ENCODE measurements at places on chromosomes 5 and 9.

DNA sequence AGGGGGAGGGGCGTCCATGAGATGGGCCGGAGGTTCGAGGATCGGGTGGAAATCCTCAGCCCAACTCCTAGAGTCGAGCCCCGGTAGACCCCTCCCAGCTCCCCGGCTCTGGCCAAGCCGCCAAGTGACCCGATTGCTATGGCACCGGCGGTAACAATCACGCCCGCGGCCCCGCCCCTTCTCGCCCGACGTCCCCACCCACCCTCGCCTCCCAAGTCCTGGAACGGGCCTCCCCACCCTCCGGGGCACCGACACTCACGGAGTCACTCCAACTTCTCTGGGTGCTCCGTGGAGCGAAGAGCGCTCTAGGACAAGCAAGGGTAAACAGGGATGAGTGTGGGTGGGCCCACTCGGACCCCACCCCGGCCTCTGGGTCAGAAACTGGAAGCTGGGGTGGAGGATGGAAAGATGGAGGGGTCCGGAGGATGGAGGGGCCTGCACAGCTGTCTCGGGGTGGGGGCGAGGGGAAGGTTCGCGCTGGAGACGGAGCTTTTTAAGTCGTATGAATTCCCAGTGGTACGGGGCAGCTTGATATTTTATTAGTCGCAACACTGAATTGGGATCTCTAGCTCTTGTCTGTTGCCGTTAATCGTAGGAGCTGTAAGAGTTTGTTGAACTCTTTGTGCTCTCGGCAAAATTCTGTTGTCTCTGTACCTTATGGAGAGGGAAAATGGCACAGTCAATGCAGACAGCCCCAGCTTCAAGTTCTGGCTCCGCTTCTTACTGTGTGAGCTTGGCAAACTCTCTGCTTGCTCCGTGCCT is at the start of gene SPACA9:
Gene SPACA9 (plus strand): TSS at position 204 of the 762 bp plus-strand sequence. CDS start 5,050 bp downstream, outside the sequence.
- peak; percentile 4 for DNase-seq

DNA sequence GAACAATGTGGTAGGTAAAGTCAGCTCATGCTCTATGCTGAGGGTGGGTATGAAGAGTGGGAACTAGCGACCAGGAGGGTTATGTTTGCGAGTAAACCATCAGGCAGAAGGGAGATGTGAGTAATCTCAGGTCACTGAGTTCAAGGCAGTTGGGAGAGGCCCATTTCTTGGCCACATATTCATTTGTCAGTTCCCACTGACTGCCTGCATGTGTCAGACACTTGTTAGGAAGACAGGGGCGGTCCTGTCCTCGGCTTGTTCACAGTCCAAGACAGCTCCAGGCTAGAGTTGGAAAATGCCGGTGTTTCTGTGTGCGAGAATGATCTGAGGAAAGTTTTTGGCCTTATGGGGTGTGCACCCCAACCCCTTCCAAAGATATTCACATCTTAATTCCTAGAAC is 48.6 kb upstream of the GDNF start:
- DNase-seq, result no peak

GRCh38 chr9:121345070-121345469 is 25.0 kb downstream of the STOM start:
- no peak for DNase-seq

DNA sequence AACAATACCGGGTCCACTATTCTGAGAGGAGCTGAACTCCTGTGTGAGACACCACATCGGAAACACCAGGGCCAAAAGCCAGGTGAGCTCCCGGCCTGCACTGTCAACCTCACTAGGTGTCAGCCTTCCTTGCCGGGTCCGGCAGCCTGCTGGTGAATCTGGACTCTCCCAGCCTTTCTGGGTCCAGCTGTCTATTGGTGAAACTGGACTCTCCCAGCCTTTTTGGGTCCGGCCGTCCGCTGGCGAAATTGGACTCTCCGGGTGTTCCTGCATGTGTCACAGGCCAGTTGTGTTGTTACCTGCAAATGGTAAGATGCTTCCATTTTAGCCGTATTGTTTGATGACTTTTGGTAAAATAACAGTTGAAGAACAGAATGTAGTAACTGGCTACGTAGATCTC is 801.5 kb downstream of the CDH9 start:
- no peak for DNase-seq

DNA sequence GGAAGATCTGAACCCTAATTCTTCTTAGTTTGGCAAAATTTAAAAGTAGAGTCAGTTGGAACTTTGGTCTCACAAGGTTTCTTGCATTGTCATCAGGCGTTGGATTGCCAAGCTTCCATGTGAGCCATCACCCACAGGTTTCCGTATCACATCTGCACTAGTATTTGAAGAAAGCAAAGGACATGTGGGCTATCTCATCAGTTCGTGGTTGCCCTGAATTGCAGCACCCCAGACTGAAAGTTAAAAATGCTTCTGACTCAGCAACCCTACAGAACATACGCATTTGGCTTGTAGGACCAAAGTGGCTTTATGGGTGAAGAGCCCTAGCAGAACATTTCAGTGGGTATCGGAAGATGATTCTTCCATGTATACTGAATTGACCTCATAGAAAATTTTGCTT is 358.0 kb downstream of the ENC1 start:
- DNase-seq, result no peak

DNA sequence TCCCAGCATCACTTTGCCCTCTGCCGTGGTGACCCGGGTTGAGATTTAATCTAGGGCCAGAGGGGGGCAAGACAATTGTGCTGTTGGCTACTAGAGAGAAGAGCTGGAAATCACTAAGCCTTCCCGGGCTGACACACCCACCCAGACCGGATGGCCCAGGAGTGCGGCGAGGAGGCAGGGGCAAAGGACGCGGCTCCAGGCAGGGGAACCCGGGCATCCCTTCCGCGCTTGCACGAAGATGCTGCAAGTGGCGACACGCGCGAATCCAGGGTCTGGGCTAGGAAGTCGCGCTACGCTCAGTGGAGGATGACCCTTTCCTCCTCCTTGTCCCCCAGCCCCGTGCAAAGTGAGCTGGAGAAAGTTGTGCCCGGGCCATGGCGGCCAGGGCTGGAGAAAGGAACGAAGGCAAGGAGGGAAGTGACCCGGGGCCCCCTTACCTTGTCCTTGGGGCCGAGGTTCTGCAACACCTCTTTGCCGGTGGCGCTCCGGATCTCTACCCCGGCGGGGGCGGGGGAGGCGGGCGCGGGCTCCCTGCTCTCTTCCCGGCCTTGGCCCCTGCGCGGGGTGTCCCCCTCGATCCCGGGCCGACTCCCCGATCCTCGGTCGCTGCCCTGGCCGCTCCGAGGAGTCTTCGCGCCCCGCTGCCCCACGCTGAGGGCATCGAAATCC is 693 bp downstream of the DPYSL3 start:
- no peak for DNase-seq

GRCh38 chr5:139752506-139753473 is 42.8 kb upstream of the PSD2 start:
- DNase-seq, result no peak

- DNase-seq, result no peak
These were observed 330.0 kb downstream of the PRR16 start for GRCh38 chr5:120794121-120794520.

- no peak for DNase-seq
These were observed 141.2 kb downstream of the ACER2 start for GRCh38 chr9:19550009-19550408.

- DNase-seq, result no peak
These were observed 21.4 kb upstream of the TMEM250 start for GRCh38 chr9:136140046-136140445.

DNA sequence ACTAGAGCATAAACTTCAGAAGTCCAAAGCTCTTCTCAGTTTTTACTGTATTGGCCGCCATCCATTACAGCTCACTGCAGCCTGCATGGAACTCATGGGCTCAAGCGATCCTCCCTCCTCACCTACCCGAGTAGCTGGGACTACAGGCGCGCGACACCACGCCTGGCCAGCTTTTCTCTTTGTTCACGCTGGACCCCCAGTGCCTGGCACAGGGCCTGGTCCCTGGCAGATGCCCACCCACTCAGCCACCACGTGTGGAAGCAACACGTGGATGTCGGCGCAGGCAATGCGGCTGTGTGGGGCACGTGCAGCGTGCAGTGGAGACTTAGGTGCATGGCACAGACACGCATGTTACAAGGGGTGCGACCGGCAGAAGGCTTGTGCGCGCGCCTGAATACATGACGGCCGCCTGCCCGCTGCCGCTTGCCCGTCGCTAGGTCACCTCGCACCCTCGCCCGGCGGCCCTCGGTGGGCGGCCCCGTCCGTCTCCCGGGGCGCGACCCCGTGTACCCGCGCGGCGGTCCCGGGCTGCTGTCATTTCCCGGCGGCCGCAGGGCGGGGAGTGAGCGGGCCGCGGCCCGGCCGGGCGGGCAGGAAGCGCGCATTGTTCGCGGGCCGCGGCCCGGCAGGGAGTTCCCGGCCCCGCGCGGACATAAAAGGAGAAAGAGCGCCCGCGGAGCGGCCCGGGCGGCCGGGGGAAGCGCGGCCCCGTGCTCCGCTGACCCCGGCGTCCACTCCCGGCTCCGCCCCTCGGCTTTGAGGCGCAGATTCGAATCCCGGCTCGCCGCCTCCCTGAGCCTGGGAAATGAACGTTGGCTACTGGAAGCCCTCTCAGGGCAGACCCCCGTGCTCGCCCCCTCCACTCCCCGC is 24.1 kb upstream of the PTGS1 start:
- DNase-seq, result no peak

- no peak for DNase-seq
These were observed 21.2 kb downstream of the CDH10 start for GRCh38 chr5:24623624-24624023.

GRCh38 chr9:83327750-83328622 is 210.2 kb downstream of the FRMD3 start:
- DNase-seq, result no peak

DNA sequence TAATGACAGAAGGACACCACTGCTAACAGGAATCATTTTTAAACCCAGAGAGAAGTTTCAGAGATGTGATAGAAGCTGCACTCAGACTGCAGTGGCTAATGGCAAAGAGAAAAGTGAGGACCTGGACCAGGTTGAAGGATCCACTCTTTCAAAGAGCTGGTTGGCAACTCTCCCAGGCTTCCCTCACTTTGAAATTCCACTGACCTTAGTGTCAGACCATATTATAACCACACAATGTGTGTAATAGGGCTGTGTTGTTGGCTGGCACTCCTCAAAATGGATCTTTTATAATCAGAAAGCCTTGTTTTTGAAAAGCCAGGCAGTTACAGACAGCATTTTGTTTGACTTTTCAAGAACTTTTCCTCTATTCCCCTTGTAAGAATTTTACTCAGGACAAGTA is 280.7 kb downstream of the PRELID2 start:
- no peak for DNase-seq

DNA sequence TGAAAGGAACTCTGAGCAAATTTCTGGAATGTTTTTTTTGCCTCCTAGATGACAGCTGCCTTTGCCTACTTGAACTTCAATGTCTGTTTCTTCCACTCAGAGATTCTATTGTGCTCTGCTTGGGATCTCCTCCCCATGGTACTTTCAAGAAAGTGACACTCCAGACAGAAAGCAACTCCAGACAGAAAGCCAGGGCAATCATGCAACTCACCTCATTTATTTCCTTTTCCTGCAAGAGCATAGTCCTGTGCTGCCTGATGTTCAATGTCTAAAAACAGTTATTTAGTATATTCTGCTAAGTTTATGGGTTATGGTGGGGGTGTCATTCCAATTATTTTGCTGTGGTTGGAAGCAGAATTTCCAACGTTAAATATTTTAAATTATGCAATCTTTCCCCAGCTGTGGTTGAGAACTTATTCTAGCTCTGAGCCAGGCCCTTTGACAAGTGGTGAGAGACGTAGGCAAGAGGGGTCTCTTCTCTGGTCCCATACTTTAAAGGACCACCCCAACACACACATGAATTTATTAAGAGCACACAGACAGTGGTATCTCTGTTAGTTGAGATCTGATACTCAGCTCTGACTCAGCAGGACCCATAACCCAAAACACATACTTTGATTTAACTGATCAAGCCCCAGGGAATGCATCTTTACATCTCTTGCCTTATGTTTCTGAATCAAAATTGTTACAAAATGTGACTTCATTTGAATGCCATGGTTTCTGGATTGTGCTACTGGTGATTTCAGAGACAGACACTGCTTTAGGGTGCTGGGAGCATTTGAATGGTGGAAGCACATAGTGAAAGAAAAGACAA is 39.5 kb upstream of the MAMDC2 start:
- DNase-seq, result no peak

DNA sequence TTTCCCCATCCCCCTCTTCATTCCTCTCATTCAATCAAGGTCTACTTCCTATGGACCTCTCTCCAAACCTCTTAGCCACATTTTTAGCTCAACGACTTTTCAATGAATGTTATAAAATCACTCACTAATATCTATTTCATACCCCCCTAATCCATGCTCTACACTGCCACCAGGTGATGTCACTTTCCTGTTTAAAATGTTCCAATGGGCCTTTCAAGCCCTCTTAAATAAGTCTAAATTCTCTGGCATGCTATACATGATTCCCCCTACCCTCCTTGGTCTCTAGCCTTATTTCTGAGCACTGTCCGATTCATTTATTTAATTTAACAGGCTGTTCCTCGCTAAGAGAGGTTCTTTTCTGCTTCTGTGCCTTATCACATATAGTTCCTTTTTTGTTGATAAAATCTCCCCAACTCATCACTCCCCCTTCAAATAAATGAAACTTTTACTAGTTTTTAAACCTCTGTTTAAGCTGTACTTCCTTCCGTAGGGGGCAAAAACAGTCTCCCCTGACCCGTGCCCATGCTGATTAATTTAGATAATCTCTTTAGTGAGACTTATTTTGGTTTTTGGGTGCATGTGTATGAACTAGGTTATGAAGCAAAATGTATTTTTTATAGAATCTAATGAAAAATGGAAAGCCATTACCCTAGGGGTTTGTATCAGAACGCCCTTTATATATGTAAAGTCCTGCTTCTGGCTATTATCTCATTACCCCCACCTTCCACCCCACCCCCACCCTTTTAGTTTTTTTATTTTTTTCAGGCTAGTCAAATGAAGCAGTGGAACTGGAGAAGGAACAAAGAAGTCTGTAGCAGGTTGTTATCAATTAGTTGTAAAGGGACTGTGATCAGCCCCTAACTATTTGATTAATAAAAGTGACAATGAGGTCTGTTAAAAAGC is 9.0 kb downstream of the ABHD17B start:
- no peak for DNase-seq

DNA sequence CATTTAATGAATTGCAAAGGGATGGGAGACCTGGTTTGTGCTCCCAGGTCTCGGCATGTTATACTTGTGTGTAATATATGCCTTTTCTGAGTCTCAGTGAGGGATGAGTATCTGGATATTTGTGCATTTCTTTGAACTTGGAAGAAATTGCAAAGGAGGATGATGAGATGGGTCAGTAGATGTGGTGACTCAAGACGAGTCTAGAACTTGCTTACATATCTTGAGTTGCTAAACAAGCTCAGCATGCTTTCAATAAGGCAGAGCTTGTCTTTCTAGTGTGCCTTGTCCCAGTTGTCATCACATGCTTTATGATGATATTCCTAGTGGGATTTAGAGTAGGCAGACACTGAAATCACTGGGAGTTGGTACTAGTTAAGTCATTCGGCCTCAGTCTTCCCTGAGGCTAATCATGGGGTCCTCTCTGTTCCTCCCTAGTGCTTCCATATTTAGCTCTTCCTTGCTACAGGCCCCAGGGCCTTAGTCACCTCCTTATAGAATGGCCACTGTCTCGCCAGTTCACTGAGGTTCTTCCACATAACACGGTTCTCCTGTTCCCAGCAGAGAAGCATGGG is 222.3 kb downstream of the ARRDC3 start:
- no peak for DNase-seq

Measured in activated CD8-positive, alpha-beta memory T cell treated with anti-CD3 and anti-CD28 coated beads for 1 hour (primary cell).